Stimulated activated CD8-positive, alpha-beta memory T cell treated with anti-CD3 and anti-CD28 coated beads, Interleukin-2, amount 100 ng/mL, for 1 hour (primary cell): ENCODE measurements at places on chromosomes 13 and 19.

GRCh38 chr19:50861010-50861409 is 6.3 kb downstream of the KLK3 start:
- DNase-seq, result no peak

DNA sequence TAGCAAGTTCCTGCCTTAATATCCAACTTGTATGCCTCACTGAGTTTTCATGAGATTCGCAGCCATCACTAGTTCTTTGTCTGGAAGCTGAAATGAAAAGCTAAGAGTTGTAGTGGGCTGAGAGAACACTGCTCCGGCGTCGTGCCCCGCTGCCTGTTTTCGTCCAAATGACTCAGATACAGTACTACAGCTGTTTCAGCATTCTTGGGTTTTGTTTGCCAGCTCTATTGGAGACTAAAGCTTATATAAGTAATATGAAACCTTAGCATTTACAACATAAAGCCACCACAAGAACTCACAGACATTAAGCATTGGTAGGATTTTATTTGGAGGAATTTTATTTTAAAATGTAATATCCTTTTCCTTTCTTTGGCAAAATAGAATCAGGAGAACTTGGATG is 299.7 kb downstream of the DLEU7 start:
- no peak for DNase-seq

GRCh38 chr13:50366488-50367174 is 351.4 kb downstream of the KCNRG start:
- no peak for DNase-seq

DNA sequence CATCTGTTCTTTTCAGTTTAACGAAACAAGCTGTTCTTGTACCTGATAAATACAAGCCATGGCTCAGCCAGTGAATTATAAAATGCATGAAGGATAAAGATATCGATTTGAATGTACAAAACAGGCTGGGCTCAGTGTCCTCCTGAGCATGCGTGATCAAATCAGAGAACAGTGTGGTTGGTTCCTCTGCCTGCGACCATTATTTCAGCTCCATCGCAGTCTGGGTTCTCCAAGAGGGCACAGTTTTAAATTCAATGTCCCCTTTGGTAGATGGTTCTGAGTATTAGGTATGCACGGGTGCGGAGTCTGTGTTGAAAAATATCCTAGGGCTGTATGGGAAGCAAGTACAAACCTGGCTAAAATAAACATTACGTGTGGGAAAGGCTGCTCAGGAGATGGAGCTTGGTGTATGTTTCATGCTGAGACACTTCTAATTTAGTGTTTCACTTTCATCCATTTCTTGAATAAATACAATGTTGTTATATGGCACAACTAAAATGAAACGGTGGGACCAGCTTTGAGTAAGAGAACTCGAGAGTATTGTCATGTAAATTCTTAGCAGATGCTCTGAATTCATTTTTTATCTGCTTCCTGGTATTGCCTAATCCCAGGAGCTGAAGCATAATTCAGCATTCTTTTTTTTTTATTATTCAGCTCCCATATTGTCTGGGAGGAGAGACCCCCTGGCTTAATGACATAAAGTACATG is 458.7 kb downstream of the MYO16 start:
- DNase-seq, result no peak

GRCh38 chr19:13506471-13506820 is at the start of gene CACNA1A:
Gene CACNA1A (minus strand): TSS chr19:13506479. CDS start chr19:13506224, 255 bp downstream.
- no peak for DNase-seq

DNA sequence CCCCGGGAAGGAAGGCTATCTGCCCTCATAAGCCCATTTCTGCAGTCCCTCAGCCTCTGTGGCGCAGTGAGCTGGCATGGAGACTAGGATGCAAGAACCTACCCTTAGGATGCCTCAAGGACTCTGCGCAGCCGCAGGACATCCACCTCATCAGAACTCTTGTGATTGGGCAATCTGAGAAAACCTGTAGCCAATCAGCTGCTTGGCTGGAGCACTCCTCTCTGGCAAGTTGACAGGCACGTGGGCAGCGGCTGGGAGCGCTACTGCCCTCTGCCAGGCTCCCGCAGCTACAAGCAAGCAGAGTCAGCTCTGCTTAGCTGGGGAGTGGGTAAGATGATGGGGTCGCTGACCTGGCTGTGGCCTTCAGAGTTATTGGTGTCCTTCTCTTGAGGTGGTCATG is 1.5 kb upstream of the ECSIT start:
- no peak for DNase-seq

- no peak for DNase-seq
Measured at GRCh38 chr19:31390711-31391110, 41.5 kb upstream of the TSHZ3 start.

GRCh38 chr19:6531163-6531955 is 533 bp downstream of the TNFSF9 start:
- no peak for DNase-seq

DNA sequence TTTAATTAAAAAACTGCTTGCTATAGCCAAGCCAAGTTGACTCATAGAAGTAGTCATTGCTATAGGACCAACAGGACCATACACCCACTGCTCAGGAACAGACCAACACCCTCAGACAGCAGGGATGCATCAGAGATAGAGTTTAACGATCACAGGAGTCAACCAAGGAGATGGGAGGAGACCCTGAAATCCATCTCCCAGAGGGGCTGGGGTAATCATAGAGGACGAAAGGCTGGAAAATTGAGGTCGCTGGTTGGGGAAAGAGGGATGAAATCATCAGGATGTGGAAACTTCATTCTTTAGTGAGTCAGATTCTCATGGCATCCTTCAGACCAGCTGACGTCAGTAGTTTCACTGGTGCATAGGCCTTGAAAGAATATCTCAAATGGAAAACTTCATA is 160.4 kb upstream of the GPC6 start:
- DNase-seq, result no peak

GRCh38 chr13:35984287-35984686 is 146.9 kb downstream of the DCLK1 start:
- no peak for DNase-seq

GRCh38 chr19:45767410-45767880 is 1.6 kb downstream of the SIX5 start:
- no peak for DNase-seq

- no peak for DNase-seq
Measured at GRCh38 chr13:37485756-37486155, 112.8 kb downstream of the POSTN start.
